Bone marrow (tissue), 2 donors: ENCODE measurements at places on chromosomes 3 and 15.

DNA sequence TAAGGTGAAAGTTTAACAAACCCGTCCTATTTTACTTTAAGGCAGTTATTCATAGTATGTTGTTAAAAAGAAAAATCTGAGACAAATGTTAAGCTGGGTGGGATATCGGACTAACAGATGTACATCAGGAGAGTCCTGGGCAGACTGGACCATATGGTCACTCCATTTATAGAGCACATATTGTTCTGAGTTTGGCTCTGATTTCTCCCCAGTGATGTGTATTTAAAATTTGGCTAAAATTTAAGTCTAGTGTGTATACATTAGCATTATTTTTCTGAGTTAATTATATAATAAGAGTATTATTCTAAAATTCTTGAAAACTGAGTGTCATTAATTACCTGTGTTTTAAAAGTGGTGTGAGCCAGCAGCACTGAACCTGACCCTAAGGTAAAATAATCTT, 6.1 kb downstream of the GMPS start:
- DNase-seq: no peak

DNA sequence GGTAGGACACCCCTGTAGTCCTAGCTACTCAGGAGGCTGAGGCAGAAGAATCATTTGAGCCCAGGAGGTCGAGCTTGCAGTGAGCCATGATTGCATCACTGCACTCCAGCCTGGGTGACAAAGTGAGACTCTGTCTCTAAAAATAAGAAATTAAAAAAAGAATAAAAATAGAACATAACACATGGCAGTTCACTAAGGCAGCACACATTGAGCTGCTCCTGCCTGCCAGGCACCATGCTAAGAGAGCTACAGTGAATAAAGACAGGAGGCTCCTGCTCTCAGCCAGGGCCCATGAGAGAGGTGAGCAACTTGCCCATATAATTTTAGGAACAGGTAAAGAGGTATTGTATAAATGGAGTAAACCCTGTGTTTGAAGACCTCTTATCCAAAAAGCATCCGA, 54.3 kb downstream of the EBLN2 start:
- no peak for DNase-seq

- DNase-seq: no peak
Measured at GRCh38 chr15:49624056-49624455, 3.2 kb downstream of the DTWD1 start.

DNA sequence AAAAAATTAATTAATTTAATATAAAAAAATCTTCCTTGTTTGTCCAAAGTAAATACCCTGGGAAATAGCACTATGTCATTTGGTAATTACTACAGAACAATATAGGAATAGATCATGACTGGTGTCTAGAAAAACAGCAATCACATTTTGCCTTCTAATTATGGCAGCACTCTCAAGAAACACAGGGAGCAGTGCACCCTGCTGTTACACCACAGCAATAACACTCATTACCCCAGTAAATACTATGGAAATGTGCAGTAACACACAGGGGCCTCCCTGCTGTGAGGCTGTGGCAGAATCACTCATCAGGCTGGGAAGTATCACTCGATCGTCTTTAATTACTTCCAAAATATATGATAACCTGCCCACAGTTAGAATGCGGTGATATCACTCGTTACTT, 646.0 kb downstream of the TUSC7 start:
- DNase-seq: no peak

GRCh38 chr3:25527801-25528200, 99.7 kb downstream of the RARB start:
- DNase-seq: no peak

DNA sequence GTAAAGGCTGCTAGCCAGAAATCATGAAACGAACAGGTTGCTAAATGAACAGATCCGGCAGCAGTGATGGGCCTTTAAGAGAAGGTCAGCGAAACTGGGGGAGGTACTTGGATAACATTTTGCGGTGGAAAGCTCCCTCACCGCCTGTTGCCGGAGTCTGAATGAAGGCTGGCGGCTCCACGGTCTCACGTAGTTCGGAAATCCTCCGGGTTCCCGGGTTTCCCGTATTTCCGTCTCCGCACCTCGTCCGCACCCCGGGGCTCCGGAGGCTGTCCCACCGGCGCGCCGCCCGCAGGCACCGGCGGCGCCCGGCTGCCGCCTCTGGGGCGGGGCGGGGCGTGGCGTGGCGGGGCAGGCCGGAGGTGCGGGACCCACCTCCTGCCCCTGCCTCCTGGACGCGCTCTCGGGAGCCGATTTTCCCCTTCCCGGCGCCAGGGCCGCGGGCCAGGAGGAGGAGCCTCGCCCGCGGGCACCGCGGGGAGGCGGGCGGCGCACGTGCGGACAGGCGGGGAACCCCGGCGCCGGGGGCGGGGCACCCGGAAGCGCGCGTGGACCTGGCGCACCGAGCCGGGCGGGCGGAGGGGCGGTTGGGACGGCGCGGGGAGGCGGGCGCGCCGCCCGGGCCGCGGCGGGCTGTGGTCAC, at the start of gene ZDHHC23:
Gene ZDHHC23 (plus strand): TSS at position 642 of the 643 bp plus-strand sequence. CDS start 790 bp downstream, outside the sequence.
- peak; percentile 54 for DNase-seq

- DNase-seq: no peak
Measured at GRCh38 chr3:138367326-138367850, 19.0 kb downstream of the MRAS start.

DNA sequence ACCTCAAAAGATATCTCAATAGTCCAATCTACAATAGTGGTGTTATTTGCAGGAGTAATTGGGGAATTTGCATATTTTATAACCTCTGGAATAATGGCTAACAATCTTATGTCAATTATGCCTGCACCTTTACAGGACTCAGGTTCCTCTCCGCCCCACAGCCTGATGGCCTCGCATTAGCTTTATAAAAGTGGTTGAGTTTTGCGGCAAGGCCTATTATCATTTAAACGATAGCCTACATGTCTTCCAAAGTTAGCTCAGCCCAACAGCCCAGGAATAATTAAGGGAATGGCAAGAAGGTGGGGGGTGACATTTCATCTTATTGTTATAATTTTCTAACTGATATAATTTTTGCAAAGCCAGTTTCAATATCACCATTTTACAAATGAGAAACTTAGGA, 97.3 kb downstream of the RTP4 start:
- DNase-seq: no peak

DNA sequence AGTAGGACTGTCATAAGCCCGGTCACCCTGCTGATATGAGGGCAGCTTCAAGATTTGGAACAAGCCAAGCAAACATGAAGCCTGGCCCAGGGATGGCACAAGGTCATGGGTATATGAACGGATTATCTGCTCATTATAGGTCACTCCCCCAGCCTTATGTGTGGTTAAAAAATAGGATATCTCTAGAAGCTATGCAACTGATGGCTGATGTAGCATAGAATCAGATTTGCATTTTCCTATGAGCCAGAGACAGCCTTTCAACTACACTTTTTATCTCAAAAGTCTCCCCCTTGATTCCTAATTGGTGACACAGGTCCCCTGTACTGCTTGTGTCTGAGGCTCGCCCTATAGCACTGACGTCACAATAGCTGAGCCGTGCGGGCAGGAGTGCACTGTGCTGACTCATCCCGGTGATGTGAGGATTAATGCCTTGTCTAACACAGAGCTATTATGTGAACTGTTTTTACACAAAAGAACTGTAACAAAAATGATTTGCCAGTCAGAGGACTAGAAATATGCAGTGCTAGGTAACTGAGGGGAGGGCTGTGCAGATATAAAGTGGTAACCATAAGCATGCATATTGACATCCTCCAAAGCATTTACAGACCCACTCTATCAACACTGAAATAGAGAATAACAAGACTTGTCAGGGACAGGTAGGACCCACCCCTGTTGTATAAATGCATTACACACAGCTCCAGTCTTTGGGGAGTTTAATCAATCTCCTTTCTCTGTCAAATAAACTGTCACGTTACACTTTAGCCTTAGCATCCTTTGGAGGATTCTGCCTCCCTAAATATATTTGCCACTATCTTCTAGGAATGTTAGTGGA, 204.9 kb downstream of the TIGIT start:
- no peak for DNase-seq

DNA sequence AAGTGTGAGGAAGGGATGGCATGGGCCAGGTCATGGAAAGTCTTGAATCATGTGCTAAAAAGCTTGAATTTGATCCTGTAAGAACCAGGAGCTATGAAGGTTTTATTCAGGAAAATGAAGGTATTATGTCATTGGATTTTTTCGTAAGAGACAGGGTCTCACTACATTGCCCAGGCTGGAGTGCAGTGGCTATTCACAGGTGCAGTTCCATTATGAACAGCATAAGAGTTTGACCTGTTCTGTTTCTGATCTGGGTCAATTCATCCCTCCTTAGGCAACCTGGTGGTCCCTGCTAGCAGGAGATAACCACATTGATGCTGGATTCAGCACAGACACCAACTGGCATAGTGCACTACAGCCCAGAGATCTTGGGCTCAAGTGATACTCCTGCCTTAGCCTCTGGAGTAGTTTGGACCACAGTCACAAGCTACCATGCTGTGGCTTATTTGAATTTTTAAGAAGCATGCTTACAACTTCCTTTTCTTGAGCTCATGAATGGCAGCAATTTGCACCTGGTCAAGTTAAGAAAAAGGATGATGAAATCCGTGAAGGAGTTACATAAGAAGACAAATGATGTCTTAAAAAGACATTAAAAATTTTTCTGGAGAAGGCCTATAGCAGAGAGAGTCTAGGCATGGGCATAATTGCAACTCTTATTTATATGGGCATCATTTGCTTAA, 79.1 kb downstream of the CADPS start:
- DNase-seq: no peak

DNA sequence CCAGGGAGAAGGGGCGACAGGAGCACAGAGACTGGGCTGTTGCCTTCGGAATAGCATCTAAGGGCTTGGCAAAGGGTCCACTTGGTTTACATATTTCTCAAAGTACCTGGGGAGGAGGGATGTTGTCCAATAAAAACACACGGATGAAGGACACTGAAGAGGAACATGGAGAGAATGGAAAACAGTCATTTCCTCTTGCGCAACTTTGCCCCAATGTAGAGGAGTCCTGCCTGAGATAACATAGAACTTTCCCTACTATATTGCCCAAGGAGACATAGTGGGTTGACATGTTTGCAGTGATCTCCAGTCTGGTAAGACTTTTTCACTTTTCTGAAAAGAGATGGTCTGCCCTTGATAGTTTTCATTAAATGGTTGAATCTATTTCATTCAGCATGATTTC, 468.8 kb upstream of the SUCLG2 start:
- no peak for DNase-seq

GRCh38 chr15:54514601-54515000, 536.4 kb downstream of the UNC13C start:
- DNase-seq: no peak

DNA sequence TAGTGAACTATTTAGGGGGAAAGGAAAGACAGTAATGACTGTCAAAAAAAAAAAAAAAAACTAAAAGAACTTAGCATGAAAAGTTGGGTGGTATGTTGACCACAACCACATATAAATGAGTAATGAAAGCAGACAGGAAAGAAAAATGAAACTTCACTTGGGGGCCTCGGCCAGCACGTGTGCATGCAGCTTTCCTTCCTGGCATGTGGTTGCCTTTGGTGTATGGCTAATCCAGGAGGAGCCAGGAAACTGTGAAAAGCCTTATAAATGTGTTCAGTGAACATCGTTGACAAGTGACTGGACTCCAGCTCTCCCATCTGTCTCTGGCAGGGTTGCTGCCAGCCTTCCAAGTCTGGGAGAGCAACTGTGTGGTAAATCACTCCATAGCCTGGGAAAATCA, 195.1 kb downstream of the DTWD1 start:
- no peak for DNase-seq

- DNase-seq: peak; percentile 35
Measured at GRCh38 chr15:75578173-75578947, 755 bp downstream of the PTPN9 start.

- DNase-seq: no peak
Measured at GRCh38 chr15:48021336-48022086, 99.3 kb upstream of the SLC24A5 start.

DNA sequence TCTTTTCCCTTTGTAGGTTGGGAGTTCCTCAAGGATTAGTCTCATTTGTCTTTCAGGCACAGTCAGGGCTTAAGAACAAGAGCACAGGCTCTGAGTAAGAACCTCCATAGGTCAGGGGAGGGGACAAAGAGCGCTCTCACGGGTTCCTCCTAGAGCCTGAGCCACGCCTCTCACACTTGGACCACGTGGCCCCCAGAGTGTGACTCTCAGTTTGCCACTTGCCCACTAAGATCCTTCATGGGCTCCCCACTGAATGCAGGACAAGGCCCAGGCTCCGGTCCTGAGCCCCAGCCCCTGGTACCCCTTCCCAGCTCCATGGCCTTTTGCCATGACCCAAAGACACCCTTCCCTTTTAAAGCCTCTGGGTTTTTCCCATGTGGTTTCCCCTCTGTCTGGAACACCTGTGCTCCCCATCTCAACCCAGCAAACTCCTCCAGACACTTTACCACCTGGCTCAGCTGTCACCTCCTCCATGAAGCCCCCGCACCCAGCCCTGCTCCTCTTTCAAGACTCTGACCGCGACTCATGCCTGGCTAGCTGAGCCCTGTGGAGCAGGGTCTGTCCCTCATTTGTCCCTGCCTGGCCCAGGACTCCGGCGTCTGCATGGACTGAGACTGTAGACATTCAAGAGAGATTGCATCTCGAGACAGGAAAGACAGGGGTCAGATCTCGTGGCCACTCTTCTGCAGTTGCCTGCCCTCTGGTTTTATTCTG, 32.7 kb downstream of the IQSEC1 start:
- DNase-seq: no peak

DNA sequence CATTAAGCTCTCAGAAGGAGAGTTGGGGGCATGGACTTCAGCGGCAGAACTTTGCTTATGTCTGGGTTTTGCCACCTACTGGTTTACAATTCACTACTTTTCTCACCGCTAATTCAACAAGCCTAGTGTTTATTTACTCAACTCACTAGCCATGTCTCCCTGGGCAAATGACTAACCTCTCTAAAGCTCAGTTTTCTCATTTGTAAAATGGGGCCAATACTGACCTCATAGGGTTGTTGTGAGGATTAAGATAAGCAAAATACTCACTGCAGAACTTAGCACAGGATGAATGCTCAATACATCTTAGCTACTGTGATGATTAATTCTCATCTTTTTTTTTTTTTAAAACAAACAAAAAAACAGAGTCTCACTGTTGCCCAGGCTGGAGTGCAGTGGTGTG, 106.3 kb downstream of the CADPS start:
- DNase-seq: no peak

DNA sequence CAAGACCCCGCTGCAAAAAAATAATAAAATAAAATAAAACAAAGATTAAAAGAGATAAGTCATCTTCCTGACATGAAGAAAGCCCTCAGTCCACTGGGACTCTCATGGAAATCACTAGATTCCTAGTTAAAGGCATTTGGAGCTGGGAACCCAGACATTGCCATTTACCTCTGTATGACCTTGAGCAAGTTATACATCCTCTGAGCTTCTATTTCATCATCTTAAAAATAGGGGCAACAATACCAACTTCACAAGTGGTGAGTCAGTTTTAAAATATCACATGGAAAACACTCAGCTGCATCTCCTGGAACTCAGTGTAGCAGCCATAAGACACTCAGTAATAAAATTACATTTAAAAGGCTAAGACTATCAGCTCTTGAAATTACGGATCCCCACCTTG, 334.8 kb downstream of the ERC2 start:
- DNase-seq: no peak

DNA sequence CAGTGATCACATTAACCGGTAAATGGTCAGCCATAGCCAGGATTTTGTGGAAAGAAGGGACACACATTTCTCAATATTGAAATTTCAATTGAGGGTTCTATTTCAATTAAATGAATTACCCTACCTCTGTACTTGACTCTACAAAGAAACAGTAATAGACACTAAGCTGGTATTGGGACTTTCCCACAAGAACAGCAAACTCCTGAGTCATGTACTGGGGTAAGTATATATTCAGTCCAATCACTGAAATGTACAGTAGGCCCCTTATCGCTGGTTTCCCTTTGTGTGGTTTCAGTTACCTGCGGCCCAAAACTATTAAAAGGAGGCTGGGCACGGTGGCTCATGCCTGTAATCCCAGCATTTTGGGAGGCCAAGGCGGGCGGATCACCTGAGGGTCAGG, 17.6 kb downstream of the ASB14 start:
- DNase-seq: no peak
